ENCODE measurements at places on chromosomes 5 and 9. TPM values are rescaled to one million over a fixed set of nuclear protein-coding genes. Genes with fewer than 3 reads are reported as not detected.

The CBY3 gene
- total RNA-seq: not detected

- no peak overlapping the region for H3K4me3 ChIP-seq
- H3K4me1 ChIP-seq: peaks cover 6% of the 10 kb centered on the region
- H3K27me3 ChIP-seq: no peaks in the 10 kb centered on the region
- DNase-seq: no peak
Measured at GRCh38 chr9:133787754-133788025, 49.5 kb upstream of the SARDH start.

The INSL4 gene
- 0.16 TPM for total RNA-seq

- no peak overlapping the region for H3K4me3 ChIP-seq
- no peaks in the 10 kb centered on the region for H3K36me3 ChIP-seq
- H3K27me3 ChIP-seq: peaks cover 16% of the 10 kb centered on the region
- H3K4me1 ChIP-seq: no peaks in the 10 kb centered on the region
Measured at GRCh38 chr5:145976431-145977155, 40.2 kb downstream of the SH3RF2 start.

DNA sequence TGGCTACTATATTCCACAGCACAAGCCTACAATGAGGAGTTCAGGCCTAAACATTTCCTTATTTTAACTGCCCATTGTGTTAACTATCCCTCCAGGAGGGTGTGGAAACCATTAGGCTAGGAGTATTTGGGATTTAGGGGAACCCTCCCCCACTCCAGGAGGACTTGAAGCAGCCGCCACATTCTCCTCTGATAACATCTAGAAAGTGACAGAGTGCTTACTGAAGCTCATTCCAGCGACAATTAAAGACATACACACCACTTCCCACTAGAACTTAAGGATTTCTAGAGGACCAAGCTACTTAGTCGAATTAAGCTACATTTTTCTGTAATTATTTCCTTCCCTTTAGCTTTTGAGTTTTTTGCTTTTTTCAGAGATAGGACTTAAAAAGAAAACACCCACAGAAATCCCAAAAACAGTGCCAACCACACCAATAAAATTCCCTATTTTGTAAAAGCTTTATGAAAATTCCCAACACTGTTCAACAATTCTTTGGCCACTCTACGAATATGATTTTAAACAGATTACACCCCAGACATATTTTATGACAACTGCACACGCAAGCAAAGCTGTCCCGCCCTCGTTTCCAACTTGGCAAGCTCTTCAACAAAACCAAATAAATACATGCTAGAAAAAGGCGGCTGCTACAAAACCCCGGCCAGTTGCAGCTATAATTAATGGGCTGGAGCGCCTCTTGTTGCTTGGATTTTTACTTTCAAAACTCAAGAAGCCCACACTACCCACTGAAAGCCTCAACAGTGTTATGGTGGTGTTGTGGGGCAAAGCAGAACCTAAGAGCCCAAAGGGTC is 4.5 kb downstream of the ROR2 start:
- no peak for DNase-seq
- peaks cover 56% of the 10 kb centered on the region for H3K27me3 ChIP-seq
- H3K4me1 ChIP-seq: peaks cover 2% of the 10 kb centered on the region
- H3K27ac ChIP-seq: no peak overlapping the region
- peaks cover 2% of the 10 kb centered on the region for H3K36me3 ChIP-seq
- no peak overlapping the region for H3K4me3 ChIP-seq

- no peak overlapping the region for H3K4me3 ChIP-seq
- H3K36me3 ChIP-seq: no peaks in the 10 kb centered on the region
- H3K27ac ChIP-seq: no peak overlapping the region
Measured at GRCh38 chr5:128380337-128380736, 157.7 kb downstream of the FBN2 start.

The PRR16 gene
- not detected for total RNA-seq

The CNTNAP3 gene
- not detected for total RNA-seq

- DNase-seq: no peak
- H3K4me3 ChIP-seq: no peak overlapping the region
- peaks cover 23% of the 10 kb centered on the region for H3K27me3 ChIP-seq
- H3K36me3 ChIP-seq: no peaks in the 10 kb centered on the region
- no peaks in the 10 kb centered on the region for H3K4me1 ChIP-seq
- H3K27ac ChIP-seq: no peak overlapping the region
Measured at GRCh38 chr9:18786911-18787650, 245.9 kb downstream of the SAXO1 start.

- H3K4me3 ChIP-seq: no peak overlapping the region
- peaks cover 83% of the 10 kb centered on the region for H3K27me3 ChIP-seq
- H3K27ac ChIP-seq: no peak overlapping the region
- no peak for DNase-seq
Measured at GRCh38 chr9:3180696-3181048, 336.8 kb upstream of the PUM3 start.

The NXNL2 gene
- total RNA-seq: not detected

DNA sequence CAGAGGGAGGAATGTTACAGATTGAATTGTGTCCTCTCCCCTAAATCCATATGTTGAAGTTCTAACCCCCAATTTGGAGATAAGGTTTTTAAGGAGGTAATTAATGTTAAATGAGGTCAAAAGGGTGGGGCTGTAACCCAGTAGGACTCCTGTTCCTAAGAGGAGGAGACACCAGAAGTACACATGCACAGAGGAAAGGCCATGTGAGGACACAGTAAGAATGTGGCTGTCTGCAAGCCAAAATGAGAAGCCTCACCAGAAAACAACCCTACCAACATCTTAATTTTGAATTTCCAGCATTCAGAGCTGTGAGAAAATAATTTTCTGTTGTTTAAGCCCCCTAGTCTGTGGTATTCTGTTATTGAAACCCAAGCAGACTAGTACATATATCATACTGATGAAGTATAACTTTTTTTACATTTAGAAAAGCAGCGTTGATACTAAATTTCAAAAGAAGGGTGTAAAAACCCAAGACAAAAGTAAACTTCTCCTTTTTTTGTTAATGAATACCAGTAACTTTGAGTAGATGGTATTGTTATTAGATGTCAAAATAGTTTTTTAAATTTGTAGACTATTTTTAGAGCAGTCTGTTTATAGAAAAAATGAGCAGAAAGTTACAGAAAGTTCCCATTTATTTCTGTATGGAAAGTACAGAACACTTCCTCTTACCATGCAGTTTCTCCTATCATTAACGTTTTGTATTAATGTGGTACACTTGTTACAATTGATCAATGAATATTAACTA is 25.1 kb downstream of the RNF180 start:
- H3K27me3 ChIP-seq: no peaks in the 10 kb centered on the region
- H3K36me3 ChIP-seq: no peaks in the 10 kb centered on the region
- no peak overlapping the region for H3K4me3 ChIP-seq
- no peak overlapping the region for H3K27ac ChIP-seq
- H3K4me1 ChIP-seq: no peaks in the 10 kb centered on the region

DNA sequence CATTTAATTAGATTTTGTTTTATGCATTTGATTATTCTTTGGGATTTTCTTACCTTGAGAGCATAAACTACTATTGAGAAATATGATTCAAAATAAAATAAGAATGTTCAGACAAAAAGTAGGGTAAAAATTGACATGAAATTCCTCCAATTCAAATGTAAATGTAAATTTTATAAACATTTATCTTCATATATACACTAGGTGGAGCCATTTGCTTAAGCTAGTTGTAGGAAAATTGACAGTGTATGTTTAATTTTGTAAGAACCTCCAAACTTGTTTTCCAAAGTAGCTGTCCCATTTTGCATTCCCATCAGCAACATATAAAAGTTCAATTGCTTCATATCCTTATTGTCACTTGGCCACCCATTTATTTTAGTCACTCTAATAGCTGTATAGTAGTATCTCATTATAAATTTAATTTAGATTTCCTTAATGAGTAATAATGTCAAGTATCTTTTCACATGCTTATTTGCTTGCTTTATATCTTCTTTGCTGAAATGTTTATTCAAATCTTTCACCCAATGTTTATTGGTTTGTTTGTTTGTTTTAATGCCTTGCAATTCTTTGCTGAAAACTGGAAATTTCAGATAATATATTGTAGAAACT is 37.6 kb upstream of the SLCO6A1 start:
- no peak overlapping the region for H3K4me3 ChIP-seq
- H3K27me3 ChIP-seq: peaks cover 13% of the 10 kb centered on the region
- no peaks in the 10 kb centered on the region for H3K4me1 ChIP-seq
- H3K27ac ChIP-seq: no peak overlapping the region
- H3K36me3 ChIP-seq: no peaks in the 10 kb centered on the region

GRCh38 chr9:104868687-104869404 is 59.1 kb downstream of the ABCA1 start:
- H3K4me3 ChIP-seq: no peak overlapping the region
- H3K27ac ChIP-seq: peak overlapping the region; percentile 19
- H3K4me1 ChIP-seq: peaks cover 5% of the 10 kb centered on the region
- peaks cover 8% of the 10 kb centered on the region for H3K27me3 ChIP-seq
- peaks cover 15% of the 10 kb centered on the region for H3K36me3 ChIP-seq
- DNase-seq: no peak

DNA sequence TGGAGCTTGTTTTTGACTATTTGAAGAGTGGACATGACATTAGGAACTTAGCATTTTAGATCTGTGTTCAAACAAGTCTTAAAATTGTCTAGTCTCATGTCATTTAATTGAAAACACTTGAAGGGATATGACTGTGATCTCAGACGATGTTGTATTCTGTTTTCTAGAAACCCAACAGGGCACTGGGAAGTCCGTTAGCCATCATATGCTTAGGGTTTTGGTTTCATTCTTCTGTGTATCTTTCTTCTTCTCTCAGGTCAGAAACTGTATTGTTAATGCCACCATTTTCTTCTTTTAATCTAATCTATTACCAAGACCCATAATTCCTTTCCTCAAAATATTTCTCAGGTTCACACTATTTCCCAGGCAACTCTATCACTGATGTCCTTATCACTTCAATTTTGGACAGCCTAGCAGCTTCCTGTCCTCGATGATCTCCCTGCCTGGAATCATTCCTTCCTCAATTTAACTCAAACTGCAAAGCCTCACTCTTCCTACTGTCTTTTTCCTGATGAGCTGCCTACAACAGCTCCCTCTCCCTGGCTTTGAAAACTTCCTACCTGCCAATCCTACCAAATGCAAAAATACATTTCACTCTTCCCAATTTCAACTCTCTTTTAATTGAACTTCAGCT is 77.7 kb downstream of the MEF2C start:
- H3K36me3 ChIP-seq: no peaks in the 10 kb centered on the region
- peaks cover 8% of the 10 kb centered on the region for H3K27me3 ChIP-seq
- H3K27ac ChIP-seq: no peak overlapping the region
- no peak for DNase-seq
- no peak overlapping the region for H3K4me3 ChIP-seq

The FREM1 gene
- total RNA-seq: not detected

The CCL27 gene
- not detected for total RNA-seq

DNA sequence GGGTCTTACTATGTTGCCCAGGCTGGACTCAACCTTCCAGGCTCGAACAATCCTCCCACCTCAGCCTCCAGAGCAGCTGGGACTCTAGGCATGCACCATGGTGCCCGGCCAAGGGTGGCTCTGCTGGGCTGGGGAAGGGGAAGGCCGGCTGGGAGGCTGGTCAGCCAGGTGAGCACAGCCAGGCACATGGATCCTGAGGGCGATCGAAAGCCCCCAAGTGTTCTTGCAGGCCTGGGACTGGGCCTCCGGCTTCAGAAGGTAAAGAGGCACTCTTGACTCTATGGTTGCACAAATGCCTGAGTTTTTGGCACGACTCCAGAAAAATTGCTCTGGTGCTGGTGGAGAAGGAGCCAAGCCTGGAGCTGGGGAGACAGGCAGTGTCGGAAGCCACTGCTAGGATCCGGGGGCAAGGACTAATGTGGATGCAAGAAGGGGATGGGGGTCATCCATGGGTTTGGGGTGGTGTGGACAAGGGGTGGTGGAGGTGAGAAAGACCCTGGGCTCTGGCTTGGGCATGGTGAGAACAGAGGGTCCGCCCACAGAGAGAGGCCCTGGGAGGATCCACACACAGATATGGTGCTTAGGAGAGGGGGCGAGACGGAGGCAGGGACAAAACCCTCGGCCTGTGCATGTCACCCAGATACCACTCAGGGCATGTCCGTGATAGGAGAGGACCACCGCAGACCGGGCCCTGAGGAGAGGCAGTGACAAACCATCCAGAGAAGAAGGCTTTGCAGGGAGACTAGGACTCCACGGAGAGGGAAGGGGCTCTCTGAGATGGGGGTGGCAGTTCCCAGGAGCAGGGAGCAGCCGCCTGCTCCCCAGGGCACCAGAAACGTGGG is 51.1 kb upstream of the COL5A1 start:
- no peaks in the 10 kb centered on the region for H3K4me1 ChIP-seq
- DNase-seq: no peak
- H3K4me3 ChIP-seq: no peak overlapping the region
- H3K27me3 ChIP-seq: peaks cover 34% of the 10 kb centered on the region

- no peaks in the 10 kb centered on the region for H3K36me3 ChIP-seq
- DNase-seq: no peak
- no peaks in the 10 kb centered on the region for H3K27me3 ChIP-seq
- no peak overlapping the region for H3K4me3 ChIP-seq
- H3K27ac ChIP-seq: no peak overlapping the region
Measured at GRCh38 chr5:159552751-159553150, 222.5 kb upstream of the IL12B start.

The PGM5 gene
- 0.40 TPM for total RNA-seq

The SARDH gene
- total RNA-seq: 2.2 TPM

The ZNF367 gene
- total RNA-seq: 6.9 TPM

GRCh38 chr9:109831998-109832658 is 52.1 kb downstream of the PALM2AKAP2 start:
- H3K27ac ChIP-seq: no peak overlapping the region
- peaks cover 5% of the 10 kb centered on the region for H3K27me3 ChIP-seq
- no peak overlapping the region for H3K4me3 ChIP-seq
- H3K4me1 ChIP-seq: no peaks in the 10 kb centered on the region
- DNase-seq: no peak
- no peaks in the 10 kb centered on the region for H3K36me3 ChIP-seq

DNA sequence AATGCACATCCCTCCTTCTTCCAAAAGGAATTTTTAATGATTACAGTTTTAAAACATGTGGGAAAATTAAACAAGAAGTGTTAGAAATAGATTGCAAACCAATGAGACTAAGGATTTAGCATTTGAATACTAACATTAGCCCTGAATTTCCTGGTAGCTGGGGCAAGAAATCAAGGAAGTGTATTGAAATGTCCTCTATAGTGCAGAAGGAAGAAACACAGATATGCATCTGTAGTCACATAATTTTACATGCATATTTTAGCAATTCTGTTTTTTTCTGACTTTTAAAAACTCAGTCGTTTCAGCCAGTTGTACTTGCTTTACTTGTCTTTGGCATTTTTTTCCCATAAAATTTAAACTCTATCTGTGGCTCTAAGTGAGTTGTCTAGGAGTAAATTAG is 45.8 kb downstream of the FRMPD1 start:
- no peak overlapping the region for H3K27ac ChIP-seq
- H3K36me3 ChIP-seq: peaks cover 4% of the 10 kb centered on the region
- no peaks in the 10 kb centered on the region for H3K4me1 ChIP-seq
- DNase-seq: no peak
- peaks cover 56% of the 10 kb centered on the region for H3K27me3 ChIP-seq

DNA sequence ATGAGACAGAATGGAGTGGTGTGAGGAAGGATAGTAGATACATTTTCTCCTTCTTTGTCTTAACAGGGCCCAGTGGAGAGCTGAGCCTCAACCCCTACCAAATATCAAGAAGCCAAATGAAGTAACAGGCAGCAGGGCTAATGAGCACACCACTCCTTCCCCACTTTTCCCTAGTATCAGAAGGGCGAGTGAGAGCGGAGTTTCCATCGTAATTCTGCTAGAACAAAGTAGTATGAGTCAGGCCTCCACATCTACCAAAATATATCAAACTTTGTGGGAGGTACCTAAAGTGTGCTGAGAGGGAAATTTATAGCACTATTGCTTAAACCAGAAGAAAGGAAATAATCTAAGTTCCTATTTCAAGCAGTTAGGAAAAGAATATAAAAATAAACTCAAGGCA is 769.0 kb upstream of the RGMB start:
- no peak for DNase-seq
- H3K27ac ChIP-seq: no peak overlapping the region
- no peaks in the 10 kb centered on the region for H3K27me3 ChIP-seq
- H3K4me1 ChIP-seq: no peaks in the 10 kb centered on the region
- H3K36me3 ChIP-seq: no peaks in the 10 kb centered on the region

The TNFSF15 gene
- 0.05 TPM for total RNA-seq

Measured in T-helper 17 cell (primary cell).